Suprapubic skin (tissue), 4 donors: ENCODE measurements at places on chromosomes 3 and 15. TPM values are rescaled to one million over a fixed set of nuclear protein-coding genes. Genes with fewer than 3 reads are reported as not detected.

The SCN5A gene
- total RNA-seq, result 0.15 TPM

- H3K4me1 ChIP-seq, result no peaks in the 10 kb centered on the region
- no peak overlapping the region for H3K27ac ChIP-seq
- H3K27me3 ChIP-seq, result peaks cover 4% of the 10 kb centered on the region
- H3K4me3 ChIP-seq, result no peak overlapping the region
- DNase-seq, result no peak
Observed at GRCh38 chr3:179133575-179133974, 14.6 kb upstream of the PIK3CA start.

The ALS2CL gene
- total RNA-seq, result 132 TPM

The FMN1 gene
- 21.9 TPM for total RNA-seq

The XYLB gene
- 2.0 TPM for total RNA-seq

DNA sequence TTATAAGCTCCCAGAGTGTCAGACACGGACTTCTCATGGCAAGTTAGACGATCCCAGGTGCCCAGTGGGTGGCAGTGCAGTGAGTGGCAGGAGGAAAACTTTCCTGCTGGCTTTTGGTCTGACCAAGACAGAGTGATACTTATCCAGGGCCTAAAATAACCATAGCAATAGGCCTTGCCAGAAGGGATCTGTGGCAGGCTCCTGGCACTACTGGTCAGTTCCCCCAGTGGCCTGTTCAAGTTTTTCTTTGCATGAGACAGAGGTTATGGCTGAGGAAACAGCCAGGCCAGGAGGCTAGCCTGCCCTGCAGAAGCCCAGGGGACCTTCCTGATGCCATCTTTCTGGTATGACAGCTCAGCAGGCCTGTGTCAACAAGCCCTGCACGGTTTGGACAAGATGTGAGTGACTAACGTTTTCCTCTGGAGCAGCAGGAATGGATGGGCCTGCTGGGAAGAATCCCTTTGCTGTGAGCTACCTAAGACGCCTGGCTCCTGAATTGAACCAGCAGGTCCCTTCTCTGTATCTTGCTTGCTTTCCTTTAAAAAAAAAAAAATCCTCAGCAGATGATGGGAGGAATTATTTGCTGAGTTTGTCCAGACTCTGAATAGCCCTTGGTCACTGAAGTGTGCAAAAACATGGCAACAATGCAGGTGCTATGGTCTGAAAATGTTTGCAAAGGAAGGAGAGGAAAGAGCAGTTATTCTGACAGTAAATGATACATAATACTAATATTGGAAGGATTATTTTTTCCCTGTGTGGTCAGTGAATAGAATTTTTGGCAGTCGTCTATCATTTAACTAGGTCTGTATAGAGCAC, 18.0 kb downstream of the SCG5 start:
- no peak overlapping the region for H3K27ac ChIP-seq
- no peak for DNase-seq
- peaks cover 7% of the 10 kb centered on the region for H3K4me1 ChIP-seq
- no peaks in the 10 kb centered on the region for H3K27me3 ChIP-seq

The SH3GL3 gene
- total RNA-seq, result 0.34 TPM

DNA sequence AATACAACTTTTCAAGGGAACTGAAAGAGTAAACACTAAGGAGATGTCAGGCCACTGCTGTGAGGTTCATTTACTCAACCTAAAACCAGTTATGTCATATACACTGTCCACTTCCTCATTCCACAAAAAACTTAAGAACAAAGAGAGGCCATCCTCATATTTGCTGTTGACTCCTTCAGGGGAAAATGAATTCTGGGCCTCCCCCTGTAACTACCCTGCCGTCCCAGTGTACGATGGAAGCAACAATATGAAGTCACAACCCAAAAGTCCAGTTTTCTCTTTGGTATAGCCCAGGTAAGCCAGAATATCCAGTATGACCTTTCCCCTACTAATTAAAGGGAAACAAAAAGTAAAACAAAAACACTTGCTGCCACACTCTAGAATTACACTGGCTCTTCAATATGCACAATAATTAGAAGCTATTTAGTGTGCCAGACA, 16.2 kb downstream of the CEP152 start:
- no peak for DNase-seq
- no peaks in the 10 kb centered on the region for H3K27me3 ChIP-seq
- H3K4me3 ChIP-seq, result no peak overlapping the region
- no peaks in the 10 kb centered on the region for H3K36me3 ChIP-seq
- no peaks in the 10 kb centered on the region for H3K4me1 ChIP-seq
- H3K27ac ChIP-seq, result no peak overlapping the region

The DAPK2 gene
- total RNA-seq, result 13.1 TPM

DNA sequence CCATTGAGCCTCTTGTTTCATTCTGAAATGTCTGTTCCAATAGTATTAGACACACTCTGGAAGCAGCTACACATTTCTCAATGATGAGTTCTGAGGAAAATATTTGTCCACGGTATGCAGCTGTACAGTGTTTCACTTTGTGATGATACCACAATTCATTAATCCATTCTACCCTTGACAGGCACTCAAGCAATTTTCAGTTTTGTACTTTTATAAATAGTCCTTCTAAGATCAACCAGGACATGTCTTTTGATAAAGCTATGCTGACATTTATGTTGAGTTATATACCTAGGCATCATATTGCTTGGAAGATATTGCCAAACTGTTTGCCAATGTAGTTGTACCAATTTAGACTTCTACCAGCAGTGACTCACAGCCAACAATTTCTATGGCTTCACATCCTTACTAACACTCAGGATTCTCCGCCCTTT, 165.1 kb upstream of the COL8A1 start:
- H3K27me3 ChIP-seq, result no peaks in the 10 kb centered on the region
- H3K27ac ChIP-seq, result no peak overlapping the region

DNA sequence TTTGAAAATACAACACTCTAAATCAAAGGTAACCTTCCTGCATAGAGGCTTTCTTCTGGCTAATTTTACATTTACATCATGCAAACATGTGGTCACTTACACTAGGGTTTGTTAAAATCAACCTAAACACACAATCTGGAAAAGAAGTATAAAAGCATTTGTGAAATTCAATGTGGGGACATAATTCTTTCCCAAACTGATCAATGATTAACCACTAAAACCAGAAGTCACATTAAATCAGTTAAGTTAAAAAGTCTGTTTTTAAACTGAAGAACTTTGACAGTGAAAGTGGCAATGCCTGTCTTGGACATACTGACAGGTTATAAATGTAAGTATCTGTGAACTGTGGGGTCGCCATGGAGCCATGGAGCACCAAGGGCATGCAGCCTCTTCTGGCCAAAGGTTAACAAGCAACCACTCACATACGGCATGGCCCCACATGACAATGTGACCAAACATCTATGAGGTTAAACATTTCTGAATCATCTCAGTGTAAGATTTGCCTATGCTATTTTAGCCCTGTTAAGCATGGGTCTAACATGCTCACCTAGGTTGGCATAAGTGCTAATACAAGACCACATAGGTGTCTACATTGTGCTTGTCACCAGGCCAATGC, 278.2 kb downstream of the CTNNB1 start:
- no peak for DNase-seq
- no peak overlapping the region for H3K4me3 ChIP-seq
- no peaks in the 10 kb centered on the region for H3K4me1 ChIP-seq
- H3K27me3 ChIP-seq, result no peaks in the 10 kb centered on the region
- no peaks in the 10 kb centered on the region for H3K36me3 ChIP-seq

- H3K27me3 ChIP-seq, result no peaks in the 10 kb centered on the region
- no peak for DNase-seq
- no peak overlapping the region for H3K27ac ChIP-seq
- H3K4me3 ChIP-seq, result no peak overlapping the region
- H3K36me3 ChIP-seq, result no peaks in the 10 kb centered on the region
Observed at GRCh38 chr15:66896611-66897010, 168.8 kb upstream of the SMAD3 start.

- H3K4me1 ChIP-seq, result no peaks in the 10 kb centered on the region
- DNase-seq, result no peak
- no peaks in the 10 kb centered on the region for H3K36me3 ChIP-seq
- H3K27me3 ChIP-seq, result no peaks in the 10 kb centered on the region
Observed at GRCh38 chr3:177429079-177429478, 231.8 kb upstream of the TBL1XR1 start.

DNA sequence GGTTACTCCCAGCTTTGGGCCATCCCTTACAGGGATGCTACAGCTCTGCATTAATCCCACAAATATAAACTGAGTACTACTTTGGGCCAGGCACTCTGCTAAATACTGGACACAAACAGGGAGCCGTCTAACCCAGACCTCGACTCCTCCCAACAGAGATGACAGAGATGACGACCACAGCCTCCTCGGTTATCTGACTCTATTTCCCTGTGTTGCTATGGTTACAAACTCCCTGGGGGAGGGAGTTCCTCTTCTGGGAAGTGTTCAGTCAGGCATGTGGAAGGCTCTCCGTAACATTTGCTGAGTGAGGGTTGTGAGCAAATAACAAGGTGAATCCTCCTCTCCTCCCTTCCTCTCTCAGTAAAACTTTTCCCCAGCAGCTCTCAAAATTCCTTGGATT, 6.7 kb upstream of the CMTM7 start:
- H3K4me3 ChIP-seq, result no peak overlapping the region
- no peak overlapping the region for H3K27ac ChIP-seq
- H3K4me1 ChIP-seq, result no peaks in the 10 kb centered on the region
- DNase-seq, result no peak

GRCh38 chr15:50055750-50056157, 63.3 kb downstream of the ATP8B4 start:
- peak overlapping the region; percentile 51 for H3K27ac ChIP-seq
- H3K4me3 ChIP-seq, result no peak overlapping the region
- no peak for DNase-seq

- H3K4me1 ChIP-seq, result no peaks in the 10 kb centered on the region
- DNase-seq, result no peak
- no peaks in the 10 kb centered on the region for H3K36me3 ChIP-seq
- peaks cover 39% of the 10 kb centered on the region for H3K27me3 ChIP-seq
Observed at GRCh38 chr15:89482139-89482538, 14.2 kb downstream of the RHCG start.

The SLC6A1 gene
- 0.96 TPM for total RNA-seq

- H3K4me3 ChIP-seq, result no peak overlapping the region
- H3K27me3 ChIP-seq, result no peaks in the 10 kb centered on the region
- no peaks in the 10 kb centered on the region for H3K36me3 ChIP-seq
- H3K4me1 ChIP-seq, result no peaks in the 10 kb centered on the region
Observed at GRCh38 chr15:53009093-53009492, 219.0 kb upstream of the ONECUT1 start.

GRCh38 chr3:33490641-33491241, 50.5 kb upstream of the UBP1 start:
- no peaks in the 10 kb centered on the region for H3K4me1 ChIP-seq
- H3K27me3 ChIP-seq, result no peaks in the 10 kb centered on the region
- no peak overlapping the region for H3K27ac ChIP-seq
- H3K4me3 ChIP-seq, result no peak overlapping the region

The TTLL3 gene
- total RNA-seq, result 102 TPM

- no peaks in the 10 kb centered on the region for H3K27me3 ChIP-seq
Observed at GRCh38 chr15:70475921-70476320, 287.4 kb downstream of the UACA start.

GRCh38 chr3:82773207-82773606, 1011.8 kb upstream of the GBE1 start:
- H3K4me3 ChIP-seq, result no peak overlapping the region
- no peaks in the 10 kb centered on the region for H3K4me1 ChIP-seq
- H3K36me3 ChIP-seq, result no peaks in the 10 kb centered on the region
- no peak for DNase-seq
- no peaks in the 10 kb centered on the region for H3K27me3 ChIP-seq

The KLHL24 gene
- total RNA-seq, result 102 TPM

GRCh38 chr3:11370191-11370590, 98.0 kb downstream of the ATG7 start:
- peaks cover 19% of the 10 kb centered on the region for H3K4me1 ChIP-seq
- H3K4me3 ChIP-seq, result no peak overlapping the region
- DNase-seq, result no peak
- H3K27ac ChIP-seq, result no peak overlapping the region
- H3K36me3 ChIP-seq, result peaks cover 12% of the 10 kb centered on the region

The SH2D7 gene
- total RNA-seq, result not detected
